ENCODE measurements at places on chromosomes 16 and 17. TPM values are rescaled to one million over a fixed set of nuclear protein-coding genes. Genes with fewer than 3 reads are reported as not detected.

Gene G6PC1
- total RNA-seq, result not detected

DNA sequence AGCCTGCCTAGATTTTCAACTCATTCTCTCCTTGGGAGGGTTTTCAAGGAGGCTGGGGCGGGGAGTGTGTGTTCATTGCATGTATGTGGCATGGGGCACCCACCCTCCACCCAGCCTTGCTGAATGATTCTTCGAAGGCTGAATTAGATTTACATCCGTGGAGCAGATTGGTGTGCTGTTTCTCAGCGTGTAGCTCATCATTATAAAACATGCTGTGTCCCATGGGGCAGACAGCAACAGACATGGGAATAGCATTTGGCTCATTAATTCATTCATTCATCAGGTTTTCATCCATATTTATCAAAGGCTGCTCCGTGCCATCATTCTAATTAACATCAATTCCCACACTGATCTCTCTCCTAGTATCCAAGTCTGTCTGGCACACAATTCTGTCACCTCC, 10.6 kb upstream of the CD300A start:
- H3K27me3 ChIP-seq, result no peaks in the 10 kb centered on the region
- peaks cover 25% of the 10 kb centered on the region for H3K4me1 ChIP-seq
- no peak for DNase-seq
- H3K4me3 ChIP-seq, result no peak overlapping the region
- H3K27ac ChIP-seq, result no peak overlapping the region

DNA sequence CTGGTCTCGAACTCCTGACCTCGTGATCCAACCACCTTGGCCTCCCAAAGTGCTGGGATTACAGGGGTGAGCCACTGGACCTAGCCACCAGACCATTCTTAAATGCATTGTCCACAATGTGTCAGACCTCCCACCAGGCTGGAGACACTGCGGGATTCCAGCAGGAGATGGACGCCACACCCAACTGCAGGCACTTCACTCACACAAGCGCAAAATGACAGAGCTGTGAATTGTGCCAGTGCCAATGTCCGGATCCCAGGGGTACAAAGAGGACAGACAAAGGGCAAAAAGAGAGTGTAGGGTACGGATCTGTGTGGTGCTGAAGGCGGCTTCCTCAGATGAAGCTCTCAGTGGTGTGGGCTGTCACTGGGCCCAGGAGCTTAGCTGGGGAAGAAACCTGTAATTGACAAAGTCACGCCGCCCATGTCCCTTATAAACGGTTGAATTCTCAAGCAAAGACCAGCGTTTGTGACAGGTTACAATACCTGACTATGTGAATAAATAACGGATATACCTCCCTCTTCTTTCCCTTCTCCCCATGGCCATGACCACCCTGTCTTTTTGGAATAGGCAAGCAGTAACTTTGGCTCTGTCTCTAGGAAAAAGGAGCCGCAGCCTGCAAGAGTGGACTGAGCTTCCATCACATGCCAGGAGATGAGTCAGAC, 40.0 kb downstream of the HS3ST3A1 start:
- H3K4me3 ChIP-seq, result no peak overlapping the region
- H3K36me3 ChIP-seq, result no peaks in the 10 kb centered on the region
- H3K27me3 ChIP-seq, result no peaks in the 10 kb centered on the region
- no peaks in the 10 kb centered on the region for H3K4me1 ChIP-seq
- no peak overlapping the region for H3K27ac ChIP-seq

GRCh38 chr17:40475234-40475908, 26.1 kb downstream of the TNS4 start:
- H3K4me3 ChIP-seq, result no peak overlapping the region
- no peak overlapping the region for H3K27ac ChIP-seq
- DNase-seq, result no peak
- H3K36me3 ChIP-seq, result no peaks in the 10 kb centered on the region

DNA sequence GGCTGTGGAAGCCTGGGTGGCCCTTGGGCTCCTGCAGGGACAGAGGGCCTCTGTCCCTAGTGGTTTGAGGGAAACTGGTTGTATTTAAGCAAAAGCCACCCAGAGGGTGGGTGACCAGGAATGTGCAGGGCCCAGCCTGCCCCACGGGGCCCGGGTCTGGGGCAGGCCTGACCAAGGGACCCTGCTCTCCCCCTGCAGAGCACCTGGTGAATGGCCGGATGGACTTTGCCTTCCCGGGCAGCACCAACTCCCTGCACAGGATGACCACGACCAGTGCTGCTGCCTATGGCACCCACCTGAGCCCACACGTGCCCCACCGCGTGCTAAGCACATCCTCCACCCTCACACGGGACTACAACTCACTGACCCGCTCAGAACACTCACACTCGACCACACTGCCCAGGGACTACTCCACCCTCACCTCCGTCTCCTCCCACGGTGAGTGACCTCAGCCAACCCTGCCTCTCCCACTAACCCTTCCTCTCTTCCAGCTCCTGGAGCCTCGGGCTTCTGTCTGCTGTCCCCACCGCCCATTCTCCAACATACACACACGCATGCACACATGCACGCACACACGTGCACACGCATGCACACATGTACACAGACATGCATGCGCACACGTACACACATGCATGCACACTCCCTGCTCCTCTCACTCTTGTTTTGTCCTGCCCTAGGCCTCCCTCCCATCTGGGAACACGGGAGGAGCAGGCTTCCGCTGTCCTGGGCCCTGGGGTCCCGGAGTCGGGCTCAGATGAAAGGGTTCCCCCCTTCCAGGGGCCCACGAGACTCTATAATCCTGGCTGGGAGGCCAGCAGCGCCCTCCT, 10.4 kb downstream of the GALK1 start:
- H3K4me1 ChIP-seq, result peaks cover 3% of the 10 kb centered on the region
- H3K4me3 ChIP-seq, result no peak overlapping the region
- H3K36me3 ChIP-seq, result no peaks in the 10 kb centered on the region
- no peak overlapping the region for H3K27ac ChIP-seq

DNA sequence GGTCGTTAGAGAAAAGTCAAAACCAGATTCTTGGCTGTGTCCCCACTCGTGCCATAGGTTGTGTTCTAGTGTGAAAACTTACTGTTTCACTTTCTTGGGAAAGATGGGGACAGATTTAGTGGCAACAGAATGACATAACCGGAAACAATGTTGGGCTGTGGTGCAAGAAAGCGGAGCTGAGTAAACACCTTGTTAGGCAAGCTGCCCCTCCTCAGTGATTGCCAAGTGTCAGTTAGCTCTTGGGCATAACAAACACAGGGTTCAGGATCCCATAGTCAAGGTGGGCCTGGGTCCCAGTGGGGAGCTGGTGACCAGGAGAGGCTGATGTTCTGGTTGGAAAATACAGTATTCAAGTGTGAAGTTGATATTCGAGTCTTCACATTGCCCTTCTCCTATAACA, 15.4 kb downstream of the UBN1 start:
- DNase-seq, result no peak
- no peak overlapping the region for H3K4me3 ChIP-seq
- H3K36me3 ChIP-seq, result no peaks in the 10 kb centered on the region
- H3K4me1 ChIP-seq, result no peaks in the 10 kb centered on the region

DNA sequence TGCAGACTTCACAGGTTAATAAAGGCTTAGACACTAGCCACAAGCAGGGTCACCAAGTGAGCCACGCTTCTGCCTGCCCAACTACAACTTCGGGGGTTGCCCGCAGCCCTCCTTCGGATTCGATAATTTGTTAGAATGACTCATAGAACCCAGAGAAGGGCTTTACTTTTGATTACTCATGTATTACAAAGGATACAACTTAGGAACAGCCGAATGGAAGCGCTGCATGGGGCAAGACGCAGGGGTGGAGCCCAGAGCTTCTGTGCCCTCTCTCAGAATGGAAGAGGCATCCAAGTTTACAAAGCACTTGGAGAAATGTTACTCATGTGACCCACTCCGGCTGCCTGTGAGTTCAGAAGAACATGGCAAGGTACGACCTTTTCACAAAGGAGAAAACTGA, 7.5 kb upstream of the CDH5 start:
- H3K27ac ChIP-seq, result no peak overlapping the region
- H3K4me1 ChIP-seq, result no peaks in the 10 kb centered on the region
- no peak overlapping the region for H3K4me3 ChIP-seq
- H3K36me3 ChIP-seq, result no peaks in the 10 kb centered on the region

DNA sequence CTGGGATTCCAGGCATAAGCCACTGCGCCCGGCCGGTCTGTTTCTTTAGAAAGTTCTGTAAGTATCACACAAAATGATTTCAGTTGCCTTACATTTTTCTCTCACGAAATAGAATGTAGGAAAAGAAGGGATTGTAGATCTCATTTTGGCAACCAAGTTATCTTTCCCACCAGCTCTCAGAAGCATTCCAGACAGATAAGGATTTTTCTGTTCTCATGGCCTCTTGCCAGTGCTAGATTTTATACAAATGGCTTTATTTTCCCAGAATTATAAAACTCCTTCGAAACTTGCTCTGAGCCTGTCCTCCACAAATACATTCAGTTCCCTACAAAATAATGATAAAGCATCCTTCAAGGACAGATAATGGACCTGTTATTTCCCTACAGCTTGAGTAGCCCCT, 46.9 kb downstream of the LCMT1 start:
- no peaks in the 10 kb centered on the region for H3K27me3 ChIP-seq
- DNase-seq, result no peak
- peaks cover 3% of the 10 kb centered on the region for H3K4me1 ChIP-seq
- H3K36me3 ChIP-seq, result no peaks in the 10 kb centered on the region
- H3K27ac ChIP-seq, result no peak overlapping the region

DNA sequence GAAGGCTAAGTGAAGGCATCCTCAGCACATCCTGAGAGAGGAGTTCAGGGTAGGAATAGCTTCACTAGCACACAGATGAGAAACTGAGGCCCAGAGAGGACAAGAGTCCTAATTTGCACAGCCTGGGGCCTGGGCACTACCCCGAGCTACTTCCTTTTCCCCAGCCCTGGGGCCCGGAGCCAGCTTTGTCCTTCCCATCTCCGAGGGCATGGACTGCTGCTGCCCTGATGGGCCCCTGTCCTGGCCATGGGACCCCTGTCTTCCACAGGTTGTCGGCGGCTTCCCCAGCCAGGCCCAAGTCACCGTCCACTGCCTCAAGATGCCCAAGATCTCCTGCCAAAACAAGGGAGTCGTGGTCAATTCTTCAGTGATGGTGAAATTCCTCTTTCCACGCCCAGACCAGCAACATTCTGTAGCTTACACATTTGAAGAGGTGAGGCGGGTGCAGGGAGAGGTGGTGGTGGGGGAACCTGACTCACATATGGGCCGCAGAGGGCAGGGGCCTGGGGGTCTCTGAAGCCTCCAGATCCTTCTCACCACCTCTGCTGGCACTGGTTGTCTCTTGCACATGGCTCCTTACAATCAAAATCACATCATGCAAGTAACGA, 11.4 kb upstream of the NLRC5 start:
- H3K27ac ChIP-seq, result no peak overlapping the region
- H3K4me1 ChIP-seq, result peaks cover 3% of the 10 kb centered on the region
- DNase-seq, result no peak
- H3K27me3 ChIP-seq, result no peaks in the 10 kb centered on the region

- peaks cover 5% of the 10 kb centered on the region for H3K4me1 ChIP-seq
- no peak overlapping the region for H3K4me3 ChIP-seq
- no peak for DNase-seq
- H3K36me3 ChIP-seq, result no peaks in the 10 kb centered on the region
- H3K27ac ChIP-seq, result no peak overlapping the region
- H3K27me3 ChIP-seq, result no peaks in the 10 kb centered on the region
These were observed 30.8 kb downstream of the USP10 start for GRCh38 chr16:84730406-84731106.

GRCh38 chr16:79469999-79470398, 130.5 kb downstream of the MAF start:
- DNase-seq, result no peak
- H3K27ac ChIP-seq, result no peak overlapping the region
- no peaks in the 10 kb centered on the region for H3K4me1 ChIP-seq

DNA sequence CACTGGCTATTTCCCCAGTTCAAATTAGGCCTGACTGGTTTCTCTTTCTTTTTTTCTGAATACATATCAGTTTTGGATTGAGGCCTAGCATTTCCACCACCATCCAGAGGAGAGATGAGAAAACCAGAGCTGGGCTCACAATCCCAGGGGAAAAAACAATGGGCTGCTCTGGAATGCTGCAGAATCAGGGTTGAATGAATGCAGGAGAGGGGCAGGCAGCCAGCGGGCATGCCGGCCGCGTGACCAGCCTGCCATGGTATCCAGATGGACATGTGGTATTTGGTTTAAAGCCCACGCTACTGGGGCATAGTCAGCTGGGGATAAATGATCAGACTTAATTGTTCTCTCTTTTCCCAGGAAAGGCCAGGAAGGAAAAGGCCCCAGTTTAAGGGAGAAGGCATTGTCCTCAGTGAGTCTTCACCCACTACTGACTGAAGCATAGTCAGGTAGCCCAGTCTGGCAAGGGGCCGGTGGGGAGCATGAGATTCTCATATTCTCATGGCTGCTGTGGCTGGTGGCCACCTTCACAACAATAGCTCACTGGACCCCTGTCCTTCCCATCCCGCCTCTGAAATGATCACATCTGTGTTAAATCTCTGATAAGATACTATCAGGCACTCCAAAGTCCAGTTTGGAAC, 38.7 kb upstream of the RHOT1 start:
- peaks cover 3% of the 10 kb centered on the region for H3K4me1 ChIP-seq
- DNase-seq, result no peak
- H3K27me3 ChIP-seq, result no peaks in the 10 kb centered on the region
- H3K27ac ChIP-seq, result no peak overlapping the region

DNA sequence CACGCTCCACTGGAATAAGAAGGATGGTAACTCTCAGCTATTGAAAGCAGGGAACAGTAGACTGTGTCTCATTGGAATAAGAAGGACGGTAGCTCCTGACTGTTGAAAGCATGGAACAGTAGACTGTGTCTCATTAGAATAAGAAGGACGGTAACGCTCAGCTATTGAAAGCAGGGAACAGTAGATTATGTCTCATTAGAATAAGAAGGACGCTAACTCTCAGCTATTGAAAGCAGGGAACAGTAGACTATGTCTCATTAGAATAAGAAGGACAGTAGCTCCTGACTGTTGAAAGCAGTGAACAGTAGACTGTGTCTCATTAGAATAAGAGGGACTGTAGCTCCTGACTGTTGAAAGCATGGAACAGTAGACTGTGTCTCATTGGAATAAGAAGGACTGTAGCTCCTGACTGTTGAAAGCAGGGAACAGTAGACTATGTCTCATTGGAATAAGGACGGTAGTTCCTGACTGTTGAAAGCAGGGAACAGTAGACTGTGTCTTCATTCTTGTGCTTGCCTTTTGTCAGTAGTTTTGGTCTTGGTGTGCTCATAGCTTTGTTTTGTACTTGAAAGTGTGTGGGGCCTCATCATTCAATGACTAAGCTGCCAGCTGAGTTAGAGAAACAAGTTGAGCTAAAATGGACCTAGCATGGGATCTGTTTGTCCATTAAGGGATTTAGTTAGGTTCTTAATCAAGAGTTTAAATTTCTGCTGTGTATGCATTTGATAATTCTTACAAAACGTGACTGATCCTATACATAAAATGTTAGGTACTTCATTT, 58.5 kb downstream of the BANP start:
- DNase-seq, result no peak
- H3K36me3 ChIP-seq, result no peaks in the 10 kb centered on the region
- H3K4me3 ChIP-seq, result no peak overlapping the region
- peaks cover 3% of the 10 kb centered on the region for H3K4me1 ChIP-seq
- no peaks in the 10 kb centered on the region for H3K27me3 ChIP-seq
- no peak overlapping the region for H3K27ac ChIP-seq
